ENCODE measurements at places on chromosomes 7 and 10. TPM values are rescaled to one million over a fixed set of nuclear protein-coding genes. Genes with fewer than 3 reads are reported as not detected.

DNA sequence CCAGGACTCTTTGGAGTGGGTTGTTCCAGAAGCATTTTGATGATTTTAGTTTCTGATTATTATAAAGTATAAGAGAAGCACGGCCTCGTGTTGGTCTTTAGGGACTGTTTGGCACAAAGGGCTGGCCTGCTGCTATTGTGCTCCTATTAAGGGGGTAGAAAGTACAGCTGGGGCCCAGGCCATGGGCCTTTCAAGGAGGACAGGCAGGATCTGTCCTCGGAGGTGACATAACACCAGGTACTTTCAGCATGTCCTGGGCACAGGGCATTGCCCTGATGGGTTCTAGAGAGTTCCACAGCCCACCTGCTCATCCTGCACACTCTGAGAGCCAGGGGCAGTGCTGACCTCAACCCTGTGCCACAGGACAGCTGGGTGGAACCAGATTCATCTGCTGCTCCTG is 24.9 kb downstream of the STRA8 start:
- DNase-seq: no peak

GRCh38 chr7:80907141-80907601 is 11.7 kb downstream of the SEMA3C start:
- DNase-seq: no peak

- DNase-seq: no peak
These were observed 50.5 kb downstream of the HECTD2 start for GRCh38 chr10:91460681-91461080.

DNA sequence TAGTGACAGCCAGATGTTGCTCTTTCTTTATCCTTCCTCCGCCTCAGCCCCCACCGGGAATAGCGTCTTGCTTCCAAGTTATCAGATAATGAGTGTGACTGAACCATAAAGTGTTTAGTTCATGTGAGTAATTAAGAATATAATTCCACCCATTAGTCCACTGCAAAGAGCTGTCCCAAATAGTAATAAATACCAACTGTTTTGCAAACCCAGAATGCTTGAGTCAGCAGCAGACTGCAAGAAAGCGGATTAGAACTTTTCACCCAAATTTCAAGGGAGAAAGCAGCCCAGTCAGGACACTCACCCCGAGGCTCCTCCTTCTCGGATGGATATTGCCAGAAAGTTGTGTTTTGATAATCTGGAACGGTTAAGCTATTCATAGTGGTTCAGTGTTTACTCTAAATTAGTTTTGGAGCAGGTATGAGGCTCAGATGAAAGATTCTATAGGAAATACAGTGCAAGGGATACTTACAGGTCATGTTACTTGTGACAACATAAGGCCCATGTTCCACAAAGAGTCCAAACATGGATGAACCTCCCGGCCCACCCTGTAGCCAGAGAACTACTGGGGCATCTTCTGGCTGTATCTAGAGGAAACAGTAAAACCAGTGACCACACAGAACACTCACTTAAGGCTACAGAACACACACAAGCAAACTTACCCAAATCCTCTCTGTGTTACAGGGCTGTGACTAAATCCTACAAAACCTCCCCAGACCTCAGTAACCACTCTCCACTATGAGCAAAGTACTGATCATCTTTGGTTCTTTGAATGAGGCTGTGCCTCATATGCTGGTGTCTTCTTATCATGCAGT is 50.5 kb downstream of the CPVL start:
- no peak for DNase-seq

Gene MOGAT3
- total RNA-seq: not detected

- DNase-seq: no peak
These were observed 271.7 kb upstream of the MKLN1 start for GRCh38 chr7:131056007-131056406.

DNA sequence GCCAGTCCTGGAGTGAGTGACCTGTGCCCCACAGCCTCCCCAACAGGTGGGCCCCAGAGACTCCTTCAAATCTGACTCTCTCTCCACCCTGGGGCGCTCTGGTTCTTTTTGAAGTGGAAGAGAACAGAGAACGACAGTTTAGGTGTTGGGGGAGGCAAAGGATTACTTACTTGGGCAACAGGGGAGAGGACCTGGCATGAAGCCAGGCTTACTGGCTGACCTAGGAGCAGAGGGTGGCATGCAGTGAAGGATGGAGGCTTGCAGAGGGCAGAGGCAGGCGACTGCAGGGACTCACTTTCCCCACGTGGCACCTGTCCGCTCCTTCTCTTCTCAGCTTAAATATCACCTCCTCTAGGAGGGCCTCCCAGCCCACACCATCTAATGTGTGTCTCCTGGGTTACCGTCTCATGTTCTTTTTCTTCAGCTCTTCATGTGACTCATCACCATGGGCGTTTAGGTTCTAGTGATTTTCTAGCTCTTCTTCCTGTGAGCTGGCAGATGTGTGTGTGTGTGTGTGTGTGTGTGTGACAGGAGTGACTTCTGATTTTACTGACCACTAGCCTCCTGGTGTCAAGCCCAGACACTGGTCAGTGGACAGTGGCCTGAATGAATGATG is 15.5 kb downstream of the LZTS2 start:
- DNase-seq: peak; percentile 47

Gene TACR2
- total RNA-seq: not detected

Gene AKR1C2
- total RNA-seq: 2.5 TPM
